ENCODE measurements at places on chromosomes 5 and 9.

DNA sequence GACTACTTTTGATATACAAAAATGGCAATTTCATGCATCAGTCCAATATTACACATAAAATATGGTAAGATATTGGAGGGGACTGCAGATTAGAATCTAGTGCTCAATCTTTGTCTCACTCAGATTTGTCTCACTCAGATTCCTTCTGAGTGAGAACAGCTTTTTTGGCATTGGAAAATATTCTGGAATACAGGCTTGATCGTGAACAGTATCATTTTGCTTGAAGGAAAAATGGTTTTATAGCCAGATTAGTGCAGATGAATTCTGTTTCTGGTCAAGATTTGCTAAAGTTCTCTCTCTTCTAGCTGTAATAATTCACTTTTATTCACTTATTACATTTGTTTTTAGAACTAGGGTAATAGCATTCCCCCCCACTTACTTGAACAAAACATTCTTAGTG, 51.2 kb downstream of the MAN2A1 start:
- no peak for DNase-seq

DNA sequence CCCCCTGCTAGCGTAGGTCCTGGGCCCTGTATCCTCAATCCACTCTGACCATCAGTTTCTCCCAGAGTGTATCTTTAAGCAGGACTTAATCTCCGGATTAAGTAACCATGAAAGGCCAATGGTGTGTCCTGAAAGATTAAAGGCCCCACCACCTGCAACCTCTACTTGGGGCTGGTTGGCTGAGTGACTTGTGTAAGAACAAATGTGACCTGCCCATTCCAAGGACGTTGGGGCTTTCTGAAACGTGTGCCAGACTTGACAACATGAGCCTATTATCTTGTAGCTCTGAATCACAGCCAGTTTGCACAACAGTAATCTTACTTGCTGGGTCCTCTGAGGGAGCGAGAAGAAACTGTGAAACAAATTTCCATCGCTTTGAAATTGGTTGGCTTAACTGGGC, 3.1 kb upstream of the PRELID2 start:
- no peak for DNase-seq

- DNase-seq, result no peak
Measured at GRCh38 chr9:78422309-78422708, 125.4 kb downstream of the PSAT1 start.

DNA sequence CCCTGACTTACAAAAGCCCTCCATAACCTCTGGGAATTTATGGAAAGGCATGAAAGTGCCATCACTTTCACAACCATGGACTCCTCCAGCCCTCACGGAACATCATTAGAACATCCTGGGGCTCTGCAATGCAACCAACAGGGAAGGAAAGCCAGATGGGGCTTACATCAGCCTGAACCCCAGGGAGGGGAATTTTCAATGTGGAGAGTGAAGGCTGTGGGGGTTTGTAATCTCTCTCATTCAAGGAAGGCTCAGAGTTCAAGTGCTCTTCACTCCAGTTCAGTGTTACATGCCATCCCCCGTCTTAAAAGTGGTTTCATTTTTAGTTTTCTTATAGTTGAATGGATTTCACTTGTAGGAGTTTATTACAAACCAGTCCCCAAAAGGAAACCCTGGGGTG, 5.7 kb downstream of the SPRY4 start:
- no peak for DNase-seq

DNA sequence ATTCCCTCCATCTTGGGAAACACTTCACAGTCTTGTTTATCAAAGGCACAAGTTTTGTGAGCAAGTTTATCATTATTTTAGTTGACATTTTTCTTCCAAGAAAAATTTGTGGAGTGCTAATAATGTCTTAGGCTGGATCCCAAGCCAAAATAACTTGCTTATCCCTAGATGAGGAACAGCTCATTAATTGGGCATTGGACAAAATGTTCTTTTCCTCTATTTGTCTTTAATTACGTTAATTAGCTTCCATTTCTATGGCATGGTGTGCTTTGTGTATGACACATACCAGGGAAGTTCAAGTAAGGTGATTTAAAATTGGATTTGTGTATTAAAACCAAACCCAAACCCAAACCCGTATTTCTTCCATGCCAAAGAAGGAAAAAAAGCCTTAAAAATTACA, 379.5 kb downstream of the SH3GL2 start:
- no peak for DNase-seq

- no peak for DNase-seq
Measured at GRCh38 chr5:130678637-130679036, 486.4 kb downstream of the HINT1 start.

DNA sequence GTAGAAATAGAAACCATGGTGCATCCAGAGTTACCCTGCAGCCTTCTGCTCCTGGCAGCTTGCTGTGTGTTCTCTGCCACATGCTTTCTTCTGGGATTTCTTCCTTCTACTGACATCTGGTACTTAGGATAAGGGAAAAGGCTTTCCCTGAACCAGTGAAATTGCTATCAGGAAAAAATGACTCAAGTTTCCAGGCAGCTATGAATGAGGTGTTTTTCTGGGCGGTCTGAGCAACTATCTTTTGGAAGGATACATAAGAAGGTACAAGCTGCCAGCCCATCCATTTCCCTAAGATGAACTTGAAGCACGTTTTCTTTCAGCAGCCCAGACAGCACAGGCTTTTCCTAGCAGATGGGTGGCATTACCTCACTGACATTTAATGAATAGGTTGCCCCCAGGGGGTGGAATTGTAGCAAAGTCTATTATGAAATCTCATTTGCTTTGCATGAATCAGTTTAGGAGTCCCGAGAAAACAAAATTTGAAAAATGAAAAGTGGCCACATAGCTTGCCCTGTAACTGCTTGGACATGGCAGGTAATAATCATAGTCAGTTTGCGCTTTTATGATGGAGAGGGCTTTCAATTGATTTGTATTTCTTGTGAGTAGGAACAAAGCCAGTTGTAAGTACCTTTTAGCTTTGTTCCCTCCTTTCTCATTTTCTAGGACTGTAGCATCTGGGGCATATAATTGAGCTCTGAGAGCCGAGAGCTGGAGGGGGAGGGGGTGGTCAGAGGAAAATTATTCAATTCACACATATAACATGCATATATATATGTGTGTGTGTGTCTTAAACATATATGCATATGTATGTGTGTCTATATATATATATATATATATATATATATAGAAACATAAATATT, 108.5 kb downstream of the C9orf152 start:
- no peak for DNase-seq

DNA sequence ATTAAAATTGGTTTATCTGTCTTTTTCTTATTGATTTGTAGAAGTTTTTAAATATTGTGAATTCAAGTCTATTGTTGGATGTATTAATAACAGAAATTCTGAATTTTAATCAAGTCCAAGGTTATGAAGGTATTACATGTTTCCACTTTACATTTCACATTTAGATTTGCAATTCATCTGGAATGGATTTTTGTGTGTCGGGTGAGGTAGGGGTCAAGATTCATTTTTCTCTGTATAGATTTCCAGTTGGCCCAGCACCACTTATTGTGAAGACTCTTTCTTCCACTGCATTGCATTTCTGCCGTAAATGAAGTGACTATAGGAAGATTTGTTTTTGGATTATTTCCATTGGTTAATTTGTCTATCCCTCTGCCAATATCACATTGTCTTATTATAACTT, 35.5 kb upstream of the DMRT2 start:
- no peak for DNase-seq

GRCh38 chr5:108321341-108321740, 60.6 kb downstream of the FBXL17 start:
- no peak for DNase-seq

- no peak for DNase-seq
Measured at GRCh38 chr5:38323645-38324295, 65.4 kb downstream of the EGFLAM start.

DNA sequence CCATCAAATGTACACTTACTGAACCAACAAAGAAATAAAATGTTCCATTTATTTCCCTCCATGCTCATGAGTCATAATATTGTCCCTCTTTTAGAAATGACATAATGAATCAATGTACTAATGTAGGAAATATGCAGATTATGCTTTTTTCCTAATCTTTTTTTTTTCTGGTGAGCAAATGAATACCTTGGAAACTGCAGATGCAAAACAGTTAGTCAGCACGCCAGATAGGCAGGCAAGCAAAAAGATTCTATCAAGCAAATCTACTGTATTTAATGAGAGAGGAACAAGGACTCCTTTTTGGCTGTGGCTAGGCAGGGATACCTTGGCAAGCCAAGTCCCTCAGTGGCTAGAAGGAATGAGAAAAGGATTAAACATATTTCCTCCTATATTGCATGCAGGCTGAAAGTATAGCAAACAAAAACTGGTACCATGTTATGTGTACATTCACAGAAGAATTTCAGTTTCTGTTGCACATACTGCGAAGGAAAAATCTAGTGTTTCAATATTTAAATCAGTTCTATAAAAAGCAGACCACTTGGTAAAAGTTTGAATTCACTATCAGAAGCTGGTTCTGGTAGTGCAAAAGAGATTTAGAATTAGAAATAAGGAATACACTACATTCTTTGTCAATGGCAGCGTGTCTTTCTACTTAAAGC, 605.4 kb downstream of the TLE1 start:
- DNase-seq, result no peak

DNA sequence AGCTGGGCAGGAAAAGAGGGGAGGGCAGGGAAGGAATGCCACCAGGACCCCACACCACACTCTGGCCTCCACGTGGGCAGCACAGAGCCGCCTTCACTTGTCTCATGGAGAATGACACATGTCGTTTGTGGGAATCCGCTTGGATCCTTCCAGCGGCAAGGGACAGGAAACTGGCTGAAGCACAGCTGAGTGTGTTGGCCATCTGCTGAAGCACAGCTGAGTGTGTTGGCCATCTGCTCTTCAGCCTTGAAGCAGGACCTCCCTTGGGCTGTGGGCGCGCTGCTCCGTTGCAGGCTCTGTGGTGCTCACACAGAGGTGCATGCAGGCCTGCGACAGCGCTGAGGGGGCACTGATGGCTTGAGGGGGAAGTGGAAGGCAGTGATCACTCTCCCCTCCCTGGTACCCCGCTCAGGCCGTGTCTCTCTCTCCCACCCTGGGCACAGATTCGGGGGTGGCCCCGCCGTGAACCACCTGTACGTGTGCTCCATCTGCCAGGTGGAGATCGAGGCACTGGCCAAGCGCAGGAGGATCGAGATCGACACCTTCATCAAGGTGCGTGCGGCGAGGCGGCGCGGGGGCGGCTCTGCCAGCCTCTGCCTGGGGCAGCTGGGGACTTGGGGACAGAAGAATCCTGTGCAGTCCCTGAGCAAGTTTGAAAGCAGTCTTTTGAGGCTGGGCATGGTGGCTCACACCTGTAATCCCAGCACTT, 40.6 kb downstream of the USP20 start:
- no peak for DNase-seq

GRCh38 chr9:100086097-100086635, 12.6 kb downstream of the ERP44 start:
- no peak for DNase-seq

DNA sequence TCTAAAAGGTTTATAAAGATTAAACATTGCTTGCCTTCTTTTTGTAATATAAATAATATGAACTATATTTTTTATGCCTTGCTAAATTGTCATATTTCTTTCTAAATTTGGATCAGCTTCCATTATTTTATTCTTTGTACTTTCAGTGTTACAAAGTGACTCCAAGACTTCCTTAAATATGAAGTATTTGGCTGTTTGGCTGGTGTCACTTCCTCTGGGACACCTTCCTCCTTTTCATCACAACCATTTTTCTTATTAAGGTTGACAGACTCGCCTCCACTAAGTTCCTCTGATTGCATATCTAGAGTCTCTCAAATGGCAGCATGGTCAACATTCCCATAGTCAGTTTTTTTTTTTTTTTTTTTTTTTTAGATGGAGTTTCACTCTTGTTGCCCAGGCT, 73.8 kb upstream of the SLC1A1 start:
- DNase-seq, result no peak

DNA sequence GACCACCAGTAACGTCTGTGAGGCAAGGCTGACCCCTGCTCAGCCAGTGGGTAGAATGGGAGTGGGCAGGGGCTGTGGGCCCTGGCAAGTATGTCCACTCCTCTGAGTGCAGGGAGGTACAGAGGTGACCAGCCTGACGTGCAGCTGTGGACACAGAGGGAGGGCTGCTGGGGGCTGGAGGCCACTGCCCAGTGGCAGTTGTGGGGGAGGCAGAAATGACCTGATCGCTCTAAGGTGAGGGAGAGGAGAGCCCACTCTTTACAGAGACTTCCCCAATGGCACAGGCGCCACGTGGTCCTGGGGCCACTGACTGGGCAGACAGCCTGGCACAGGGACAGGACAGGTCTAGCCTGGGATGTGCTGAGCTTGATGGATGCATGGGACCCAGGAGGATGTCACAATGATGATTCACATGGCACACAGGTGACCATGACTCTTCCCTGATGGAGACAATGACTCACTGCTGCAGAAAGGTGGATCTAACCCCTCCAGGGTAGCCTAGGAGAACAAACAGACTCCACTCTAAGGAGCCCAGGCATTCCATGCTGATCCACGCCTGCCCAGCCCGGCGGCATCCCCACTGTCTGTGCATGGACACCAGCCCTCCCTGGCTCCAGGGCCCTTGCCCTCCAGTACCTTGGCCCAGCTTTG, 7.7 kb downstream of the LPCAT1 start:
- no peak for DNase-seq

- DNase-seq, result no peak
Measured at GRCh38 chr5:138054847-138055558, 22.1 kb upstream of the FAM13B start.

DNA sequence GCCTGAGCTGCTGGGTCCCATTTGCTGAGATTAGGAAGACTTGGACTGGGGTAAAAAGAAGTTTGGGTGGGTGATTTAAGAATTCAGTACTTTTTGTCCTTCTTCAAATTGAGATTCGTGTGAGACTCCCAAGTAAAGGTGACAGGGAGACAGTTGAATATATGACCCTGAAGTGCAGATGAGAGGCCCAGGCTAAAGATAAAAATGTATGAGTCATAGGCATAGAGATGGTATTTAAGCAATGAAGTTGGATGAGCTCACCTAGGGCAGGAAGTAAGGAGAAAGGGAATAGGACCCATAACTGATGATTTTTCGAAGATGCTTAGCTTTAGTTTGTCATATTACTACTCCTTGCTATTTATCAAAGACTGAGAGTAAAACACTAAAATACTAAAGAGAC, 255.9 kb upstream of the ADRA1B start:
- DNase-seq, result no peak

- no peak for DNase-seq
Measured at GRCh38 chr5:16889203-16889971, 46.7 kb downstream of the MYO10 start.

GRCh38 chr9:121557581-121558447, 58.2 kb upstream of the GGTA1 start:
- DNase-seq, result no peak

DNA sequence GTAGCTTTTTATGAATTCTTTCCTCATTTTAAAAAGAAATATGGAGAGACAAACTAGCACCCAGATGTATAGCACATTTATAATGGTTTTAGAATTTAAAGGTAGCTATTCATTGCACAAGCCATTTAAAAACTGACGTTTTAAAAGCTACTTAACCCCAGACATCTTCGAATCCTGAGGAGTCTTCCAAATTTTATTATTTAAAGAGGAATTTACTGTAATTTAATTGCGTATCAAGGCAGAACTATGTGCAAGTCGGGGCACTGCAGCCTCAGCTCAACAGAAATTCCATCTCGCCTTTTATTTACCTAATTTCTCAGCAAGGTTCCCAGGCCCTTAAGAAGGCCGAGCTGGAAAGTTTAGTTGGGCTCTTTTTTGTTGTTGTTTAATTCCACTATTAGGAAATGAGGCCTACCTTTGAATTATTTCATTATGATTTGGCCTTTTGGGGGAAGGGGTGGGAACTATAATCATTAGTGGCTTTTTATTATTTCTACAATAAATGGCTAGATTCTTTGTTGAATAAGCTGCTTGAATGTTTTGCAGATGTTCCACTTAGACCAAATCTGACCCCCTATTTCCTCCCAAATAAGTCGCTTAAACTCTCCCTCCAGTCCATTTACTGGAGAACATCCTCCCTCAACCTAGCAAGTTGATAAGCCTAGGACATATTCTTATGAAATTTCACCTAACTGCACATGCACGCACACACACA, 20.2 kb downstream of the NR2F1 start:
- no peak for DNase-seq

Measured in HuH-7 (cell line).